A549 treated with DMSO at 1 μM for 4 hours (cell line): ENCODE measurements at places on chromosomes 3 and 15. TPM values are rescaled to one million over a fixed set of nuclear protein-coding genes. Genes with fewer than 3 reads are reported as not detected.

The TRPC1 gene
- total RNA-seq: 6.1 to 11.4 TPM (median 8.2 TPM) in 5 replicates

The TIGIT gene
- total RNA-seq: not detected in 5 replicates

The ZNF80 gene
- total RNA-seq: not detected in 5 replicates

The SLC15A2 gene
- 0.06 to 0.43 TPM (median 0.14 TPM) in 5 replicates for total RNA-seq

The TTLL13 gene
- 0.14 to 0.16 TPM (median 0.15 TPM) in 4 of 5 replicates, not detected in the other for total RNA-seq

The ACVR2B gene
- total RNA-seq: 2.1 to 3.4 TPM (median 2.6 TPM) in 5 replicates

The PRSS50 gene
- total RNA-seq: not detected in 5 replicates

The C3orf20 gene
- total RNA-seq: 0.03 TPM in 2 of 5 replicates, not detected in the others

The IQCF5 gene
- total RNA-seq: not detected in 5 replicates

The ARPP19 gene
- total RNA-seq: 96.1 to 135 TPM (median 117 TPM) in 5 replicates

The ERICH6 gene
- total RNA-seq: 0.07 to 0.08 TPM in 2 of 5 replicates, not detected in the others
